NCI-H146 (cell line): ENCODE measurements at places on chromosomes 12 and 14.

DNA sequence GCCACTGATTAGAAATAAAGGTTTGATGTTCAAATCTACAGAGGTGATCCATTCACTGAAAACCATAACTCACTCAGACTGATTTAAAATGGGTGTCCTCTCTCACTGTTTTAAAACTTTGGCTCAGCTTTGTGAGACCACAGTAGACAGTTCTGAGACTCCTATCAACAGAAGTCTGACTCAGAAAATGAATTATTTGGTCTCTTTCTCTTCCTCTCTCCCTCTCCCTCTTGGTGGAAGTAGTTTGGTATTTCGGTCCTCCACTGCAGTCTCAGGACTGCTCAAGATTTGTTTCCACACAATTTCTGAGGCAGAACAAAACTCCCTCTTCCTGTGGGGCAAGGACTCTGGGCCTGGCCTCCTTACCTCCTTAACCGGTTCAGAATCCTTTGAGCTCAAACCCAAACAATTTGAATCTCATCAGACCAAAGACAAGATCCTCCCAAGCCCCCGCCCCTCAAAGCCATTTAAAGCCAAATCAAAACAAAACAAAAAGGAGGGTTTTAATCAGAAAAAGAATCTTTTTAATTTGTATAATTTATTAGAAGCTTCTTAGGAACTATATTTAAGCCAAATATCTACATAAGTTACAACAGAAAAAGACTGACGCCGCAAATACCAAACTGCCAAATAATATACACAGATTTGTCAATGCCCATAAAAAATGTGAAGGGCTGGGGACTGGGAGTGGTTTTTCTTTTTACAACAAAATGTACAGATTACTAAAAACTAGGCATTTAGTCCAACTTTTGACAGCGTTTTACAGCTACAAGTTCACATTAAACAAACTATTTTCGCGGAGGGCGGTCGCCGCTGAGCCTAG is 3.9 kb downstream of the NKX2-1 start:
- DNase-seq, result no peak

DNA sequence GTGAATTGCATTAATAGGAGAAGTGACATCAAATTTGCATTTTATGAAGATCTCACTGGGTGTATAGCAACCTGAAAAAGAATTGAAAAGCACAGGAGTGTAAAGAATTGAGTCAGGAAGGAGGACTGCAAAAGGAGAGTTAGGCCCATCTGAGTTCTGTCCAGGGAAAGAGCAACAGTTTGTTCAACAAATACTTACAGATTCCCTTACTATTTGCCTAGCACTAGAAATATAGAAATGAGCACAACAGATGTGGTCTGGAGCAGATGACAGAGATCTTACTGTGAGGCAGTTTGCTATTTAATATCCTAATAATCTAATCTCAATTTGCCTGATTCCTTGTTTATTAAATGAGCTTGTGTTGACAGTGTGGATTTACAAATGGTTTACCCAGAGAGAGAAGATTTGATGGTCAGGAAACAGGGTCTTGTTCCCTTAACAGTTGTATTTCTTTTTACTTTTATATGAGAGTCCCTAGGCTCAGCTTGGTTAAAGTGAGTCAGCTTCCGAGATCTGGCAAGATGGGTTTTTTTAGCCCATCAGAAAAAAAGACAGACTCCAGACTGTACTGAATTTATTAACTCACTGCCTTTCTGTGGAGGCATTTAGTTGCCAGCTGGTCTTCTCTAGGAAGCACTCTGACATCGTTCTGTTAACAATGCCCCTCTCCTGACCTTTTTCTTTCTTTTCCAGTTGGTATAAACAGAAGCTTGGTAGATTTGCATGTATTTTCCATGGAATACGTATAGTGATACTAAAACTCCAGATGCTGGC is 229.7 kb downstream of the TTC6 start:
- no peak for DNase-seq

DNA sequence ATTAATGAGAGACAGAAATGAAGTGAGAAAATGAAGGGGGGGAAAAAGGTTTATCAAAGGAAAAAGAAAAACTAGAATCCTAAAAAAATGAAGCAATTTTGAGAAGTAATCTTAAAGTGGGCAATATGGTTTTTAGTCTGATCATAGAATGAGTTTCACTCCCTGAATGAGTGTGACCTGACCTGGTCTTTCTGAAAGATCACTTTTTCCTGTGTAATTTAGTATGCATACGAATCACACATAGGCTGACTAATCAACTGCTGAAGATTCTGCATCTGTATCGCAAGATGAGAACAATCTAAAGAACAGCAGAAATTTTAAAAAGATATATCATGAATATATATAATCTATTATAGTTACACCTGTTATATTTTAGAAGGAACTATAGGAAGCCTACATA is 11.3 kb downstream of the GNPTAB start:
- DNase-seq, result no peak

DNA sequence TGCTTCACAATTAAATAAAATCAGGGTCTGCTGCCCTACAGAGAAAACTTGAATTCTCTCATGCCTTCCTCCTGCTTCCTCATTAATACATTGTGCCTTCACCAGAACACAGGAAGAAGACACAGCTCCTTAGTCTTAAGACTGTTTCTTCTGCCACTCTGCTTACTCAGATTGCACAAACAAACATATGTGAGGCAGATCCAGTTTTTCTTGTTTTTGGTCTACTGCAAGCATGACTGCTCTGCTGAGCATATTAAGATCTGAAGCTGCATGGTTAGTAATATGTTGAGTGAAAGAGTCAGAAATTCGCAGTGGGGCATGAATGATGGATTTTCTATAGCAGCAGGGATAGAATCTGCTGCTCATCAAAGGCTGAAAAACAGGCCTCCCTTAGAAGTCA is 321.1 kb upstream of the STXBP6 start:
- DNase-seq, result no peak

- DNase-seq, result no peak
Observed at GRCh38 chr14:100317389-100317788, 5.8 kb upstream of the SLC25A47 start.

DNA sequence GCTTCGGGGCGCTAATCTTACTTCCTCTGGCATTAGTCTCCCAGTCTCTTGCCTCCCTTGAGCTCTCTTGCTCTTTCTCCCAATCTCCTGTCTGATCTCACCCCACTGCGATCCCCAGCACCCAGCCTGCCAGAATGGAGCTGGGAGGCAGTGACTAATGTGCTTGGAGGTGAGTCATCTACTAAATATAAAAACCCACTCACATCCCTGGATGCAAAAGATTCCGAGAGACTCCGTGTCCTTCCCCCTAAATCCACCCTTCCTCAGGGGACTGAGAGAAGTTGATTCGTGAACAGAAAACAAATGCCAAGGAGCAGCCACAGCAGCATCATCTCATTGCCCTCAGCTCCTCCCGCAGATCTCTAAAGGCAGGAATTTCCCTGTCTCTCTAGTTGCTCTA is 45.7 kb upstream of the KCNA5 start:
- no peak for DNase-seq

DNA sequence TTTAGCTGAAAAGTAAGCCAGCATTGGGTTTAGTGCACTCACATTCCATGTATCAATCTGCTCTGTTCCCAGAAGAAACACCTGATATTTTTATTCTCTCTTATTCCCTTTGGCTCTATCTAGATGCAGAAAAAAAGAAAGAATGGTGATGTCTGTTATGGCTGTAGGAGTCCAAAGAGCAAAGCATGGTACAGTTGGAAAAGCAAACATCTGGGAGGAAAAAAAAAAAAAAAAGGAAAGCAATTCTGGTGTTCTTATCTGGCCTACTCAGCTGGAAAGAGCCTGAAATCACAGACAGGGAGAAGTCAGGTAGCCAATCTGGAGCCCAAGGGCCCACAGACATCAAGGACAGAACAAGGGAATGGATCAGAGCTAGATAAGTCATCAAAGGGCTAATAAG is 293.9 kb downstream of the DUSP6 start:
- peak; percentile 12 for DNase-seq

DNA sequence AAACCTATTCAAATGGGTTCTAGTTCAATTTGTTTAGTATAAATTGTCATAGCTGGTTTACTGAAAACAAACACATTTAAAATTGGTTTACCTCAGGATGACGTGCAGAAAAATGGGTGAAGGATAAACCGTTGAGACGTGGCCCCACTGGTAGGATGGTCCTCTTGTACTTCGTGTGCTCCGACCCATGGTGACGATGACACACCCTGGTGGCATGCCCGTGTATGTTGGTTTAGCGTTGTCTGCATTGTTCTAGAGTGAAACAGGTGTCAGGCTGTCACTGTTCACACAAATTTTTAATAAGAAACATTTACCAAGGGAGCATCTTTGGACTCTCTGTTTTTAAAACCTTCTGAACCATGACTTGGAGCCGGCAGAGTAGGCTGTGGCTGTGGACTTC is 8.3 kb downstream of the CALM1 start:
- no peak for DNase-seq

GRCh38 chr14:20730891-20731290 is 14.8 kb upstream of the EDDM3A start:
- DNase-seq, result no peak
